ENCODE measurements at places on chromosomes 4 and X.

DNA sequence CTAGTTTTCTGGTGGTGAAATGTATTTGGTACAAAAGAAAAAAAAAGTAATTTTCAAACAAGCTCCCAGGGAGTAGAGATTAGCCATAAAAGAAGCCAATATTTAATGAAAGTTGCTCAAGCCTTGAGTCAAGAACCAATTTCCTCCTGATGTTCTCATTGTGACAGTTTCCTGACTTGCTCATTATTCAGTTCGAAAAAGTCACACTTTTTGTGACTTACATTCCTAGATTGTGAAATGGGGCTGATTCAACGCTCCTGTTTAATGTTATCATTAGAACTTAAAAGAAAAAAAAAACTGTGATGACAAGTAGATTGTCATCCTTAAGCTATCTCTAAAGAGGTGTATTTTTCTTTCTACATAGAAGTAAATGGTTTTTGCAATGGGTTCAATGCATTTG is 122.6 kb upstream of the BMPR1B start:
- DNase-seq = no peak

DNA sequence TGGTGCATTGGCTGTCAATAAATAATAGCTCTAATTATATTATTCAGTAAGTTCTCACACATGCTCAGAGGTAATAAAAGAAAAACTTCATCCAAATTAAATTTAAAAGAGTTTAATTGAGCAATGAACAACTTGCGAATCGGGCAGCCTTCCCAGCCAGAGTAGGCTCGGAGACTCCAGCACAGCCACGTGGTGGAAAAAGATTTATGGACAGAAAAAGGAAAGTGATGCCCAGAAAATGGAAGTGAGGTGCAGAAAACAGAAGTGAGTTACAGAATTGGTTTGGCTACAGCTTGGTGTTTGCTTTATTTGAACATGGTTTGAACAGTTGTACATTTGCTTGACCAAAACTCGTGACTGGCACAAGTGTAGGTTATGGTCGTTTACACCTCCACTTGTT is 13.6 kb upstream of the BOD1L1 start:
- DNase-seq = no peak

GRCh38 chrX:52353838-52354237 is 15.0 kb upstream of the XAGE2 start:
- no peak for DNase-seq

DNA sequence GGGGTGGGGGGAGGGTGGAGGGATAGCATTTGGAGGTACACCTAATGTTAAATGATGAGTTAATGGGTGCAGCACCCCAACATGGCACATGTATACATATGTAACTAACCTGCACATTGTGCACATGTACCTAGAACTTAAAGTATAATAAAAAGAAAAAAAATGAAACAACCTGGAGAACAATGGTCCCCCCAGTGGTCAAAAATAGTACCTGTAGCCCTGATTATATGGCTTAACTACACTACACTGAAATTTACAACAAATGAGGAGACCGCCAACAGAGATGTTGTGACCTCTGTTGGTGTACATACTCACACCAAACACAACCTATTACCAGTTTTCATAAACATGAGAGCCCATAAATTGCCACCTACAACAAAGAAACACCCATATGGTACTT is 7.3 kb upstream of the MAGEE1 start:
- DNase-seq = no peak

DNA sequence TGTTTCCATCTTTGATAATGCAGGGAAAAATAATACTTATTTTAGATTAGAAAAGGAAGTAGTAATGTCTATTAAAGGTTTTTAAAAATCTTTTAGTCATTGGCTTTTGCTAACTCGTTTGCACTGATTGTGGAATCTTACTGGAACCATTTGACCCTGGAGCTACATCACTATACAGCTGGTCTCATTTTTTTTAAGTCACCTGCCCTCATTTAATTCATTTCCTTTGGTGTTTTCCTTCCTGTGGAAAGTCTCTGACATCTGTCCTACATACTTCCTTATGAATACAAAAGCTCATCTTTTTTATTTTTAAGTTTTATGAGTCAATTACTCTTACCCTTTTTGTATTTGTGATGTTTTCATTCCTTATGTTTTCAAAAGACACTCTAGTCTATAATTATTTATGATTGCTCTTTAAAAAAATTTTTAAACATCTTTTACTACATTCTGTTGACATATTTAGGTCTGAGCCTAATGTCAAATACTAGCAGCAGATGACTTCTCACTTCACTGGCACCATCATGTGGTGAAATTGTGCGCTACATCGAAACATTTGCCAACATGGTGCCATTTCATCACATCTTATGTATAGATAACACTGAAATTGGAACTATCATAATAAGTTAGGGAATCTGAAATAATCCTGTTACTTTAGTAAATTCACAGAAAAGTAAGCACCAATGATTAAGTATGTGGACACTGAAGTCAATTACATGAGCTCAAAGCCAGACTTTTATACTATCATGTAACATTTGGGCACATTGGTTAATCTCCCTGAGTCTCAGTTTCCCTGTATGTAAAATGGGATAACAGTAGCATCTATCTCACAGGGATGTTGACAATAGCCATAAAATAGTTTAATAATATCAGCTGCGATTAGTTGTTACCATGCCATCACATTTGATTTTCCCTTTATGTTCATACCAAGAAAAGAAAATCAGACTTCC is 9.4 kb upstream of the MMAA start:
- peak; percentile 58 for DNase-seq

GRCh38 chrX:154719132-154719675 is 31.7 kb downstream of the GAB3 start:
- DNase-seq = no peak

GRCh38 chr4:78311306-78311705 is 240.3 kb upstream of the ANXA3 start:
- DNase-seq = no peak

- DNase-seq = no peak
Observed at GRCh38 chrX:20393944-20394343, 127.2 kb upstream of the RPS6KA3 start.

DNA sequence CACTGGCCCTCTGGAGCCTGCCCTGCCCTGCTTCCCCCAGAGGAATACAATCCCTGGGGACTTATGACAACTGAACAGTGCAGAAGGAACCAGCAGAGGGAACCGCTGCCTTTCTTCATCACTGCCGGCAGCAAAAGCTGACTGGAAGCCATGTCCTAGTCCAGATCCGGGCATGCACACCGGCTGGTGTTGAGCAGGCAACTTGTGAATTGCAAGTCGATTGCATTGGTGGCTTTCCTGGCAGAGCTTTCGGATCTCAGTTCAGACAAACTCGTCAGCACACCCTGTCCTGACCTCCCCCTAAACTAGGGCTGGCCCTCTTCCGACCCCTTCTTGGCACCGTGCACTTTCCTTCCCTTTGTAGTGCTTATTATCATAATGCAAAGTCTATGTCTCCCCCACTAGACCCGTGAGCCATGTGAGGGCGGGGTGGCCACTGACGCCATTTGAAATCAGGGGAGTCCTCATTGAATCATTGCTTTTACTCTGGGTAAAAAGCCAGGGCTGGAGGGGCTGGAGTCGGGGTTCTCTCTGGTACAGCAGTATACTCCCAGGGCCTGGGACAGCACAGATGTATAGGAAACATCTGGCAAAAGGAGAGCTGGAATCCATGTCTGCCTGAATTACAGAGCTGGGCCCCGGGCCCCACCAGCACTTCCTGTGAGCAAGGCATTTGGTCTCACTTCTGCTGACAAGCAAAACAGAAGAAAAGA is 1.8 kb downstream of the ARHGAP4 start:
- DNase-seq = peak; percentile 73

DNA sequence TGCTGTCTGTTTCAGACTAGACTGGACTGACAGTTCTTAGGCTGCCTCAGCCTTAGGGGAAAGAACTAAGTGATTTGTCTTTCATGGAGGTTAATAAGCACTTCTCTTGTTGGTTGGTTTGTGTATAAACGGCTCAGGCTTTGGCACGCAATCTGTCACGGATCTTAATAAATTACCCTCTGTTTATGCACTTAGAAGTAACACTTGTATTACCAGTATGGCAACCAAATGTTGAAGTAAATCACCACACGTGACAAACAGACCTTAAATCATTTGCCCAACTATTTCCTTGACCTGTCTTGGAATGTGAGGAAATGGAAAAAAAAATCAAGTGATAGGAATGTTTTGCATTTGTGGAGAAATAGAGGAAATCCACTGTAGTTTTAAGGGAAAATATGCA is 69.9 kb downstream of the TEX13A start:
- DNase-seq = no peak

DNA sequence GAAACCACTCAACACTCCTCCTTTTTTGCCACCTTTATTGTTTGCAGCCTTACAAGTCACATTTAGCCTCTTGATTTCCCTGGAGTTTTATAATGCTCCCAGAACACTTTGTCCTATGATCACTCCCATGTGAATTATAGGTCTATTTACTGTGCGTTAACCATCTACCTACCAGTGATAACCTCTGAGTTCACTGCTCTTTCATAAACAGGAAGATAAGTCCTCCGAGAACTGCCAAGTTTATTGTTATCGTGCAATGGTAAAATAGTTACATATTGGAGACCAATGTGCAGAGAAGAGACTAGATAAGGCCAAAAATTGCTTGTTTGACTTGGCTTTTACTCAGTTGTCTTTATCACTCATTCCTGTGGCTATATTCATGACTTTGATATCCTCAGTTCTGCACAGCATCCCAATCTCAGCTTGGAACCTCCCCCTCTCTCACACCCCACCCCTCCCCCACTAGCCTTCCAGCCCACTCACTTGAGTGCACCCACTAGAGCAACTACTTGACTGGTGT is 12.9 kb upstream of the NUDT9 start:
- no peak for DNase-seq

- DNase-seq = no peak
Observed at GRCh38 chr4:87570290-87570805, 38.0 kb upstream of the DSPP start.

DNA sequence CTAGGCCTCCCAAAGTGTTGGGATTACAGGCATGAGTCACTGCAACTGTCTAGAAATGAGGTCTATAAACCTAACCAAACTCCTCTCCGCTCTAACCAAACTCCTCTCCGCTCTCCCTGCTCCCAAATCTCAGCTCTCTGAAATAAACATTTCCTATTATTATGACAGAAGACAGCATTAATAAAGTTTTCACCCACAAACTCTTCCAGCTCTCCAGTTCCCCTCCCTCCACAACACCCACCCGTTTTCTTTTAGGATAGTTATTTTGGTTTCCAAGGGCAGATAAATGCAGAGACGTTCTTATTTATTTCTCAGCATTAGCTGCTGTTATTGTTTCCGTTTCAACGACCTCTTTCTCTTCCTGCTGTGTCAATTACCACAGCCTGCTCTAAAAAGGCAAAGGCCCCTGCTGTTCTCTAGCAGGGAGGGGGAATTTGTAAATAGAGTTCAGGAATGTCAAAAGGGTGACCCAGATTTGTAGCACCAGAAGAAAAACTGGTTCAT is 13.3 kb upstream of the SCD5 start:
- no peak for DNase-seq

GRCh38 chr4:189463734-189464133 is 476.9 kb upstream of the FRG1 start:
- DNase-seq = no peak

- DNase-seq = no peak
Observed at GRCh38 chr4:78602334-78602733, 50.8 kb downstream of the ANXA3 start.

DNA sequence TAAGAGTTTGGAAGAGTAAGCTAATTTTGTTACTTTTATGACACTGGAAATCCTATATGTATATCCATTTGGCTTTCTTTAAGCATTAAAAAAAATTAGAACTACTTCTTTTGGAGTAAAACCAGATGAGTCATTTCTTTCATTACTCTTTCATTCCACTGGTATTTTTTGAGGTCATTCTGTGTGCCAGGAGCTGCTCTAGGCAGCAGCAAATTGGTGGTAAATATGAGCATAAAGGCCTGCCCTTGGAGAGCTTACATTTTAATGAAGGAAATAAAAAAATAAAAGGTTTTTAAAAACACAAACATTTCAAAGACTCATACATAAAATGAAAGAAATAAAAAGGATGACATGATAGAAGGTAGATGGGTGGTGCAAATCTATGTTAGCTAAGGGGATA is 37.4 kb downstream of the MID1 start:
- DNase-seq = no peak

- DNase-seq = no peak
Observed at GRCh38 chrX:111270339-111270738, at the start of gene CAPN6. TSS of gene CAPN6 (minus strand) at chrX:111270483. CDS start at chrX:111263936, 6,547 bp downstream.

- DNase-seq = no peak
Observed at GRCh38 chr4:68079928-68080327, 49.7 kb downstream of the TMPRSS11F start.

GRCh38 chr4:8395504-8396296 is 44.8 kb downstream of the ACOX3 start:
- no peak for DNase-seq

- DNase-seq = no peak
Observed at GRCh38 chrX:129590596-129590995, 50.5 kb downstream of the OCRL start.

DNA sequence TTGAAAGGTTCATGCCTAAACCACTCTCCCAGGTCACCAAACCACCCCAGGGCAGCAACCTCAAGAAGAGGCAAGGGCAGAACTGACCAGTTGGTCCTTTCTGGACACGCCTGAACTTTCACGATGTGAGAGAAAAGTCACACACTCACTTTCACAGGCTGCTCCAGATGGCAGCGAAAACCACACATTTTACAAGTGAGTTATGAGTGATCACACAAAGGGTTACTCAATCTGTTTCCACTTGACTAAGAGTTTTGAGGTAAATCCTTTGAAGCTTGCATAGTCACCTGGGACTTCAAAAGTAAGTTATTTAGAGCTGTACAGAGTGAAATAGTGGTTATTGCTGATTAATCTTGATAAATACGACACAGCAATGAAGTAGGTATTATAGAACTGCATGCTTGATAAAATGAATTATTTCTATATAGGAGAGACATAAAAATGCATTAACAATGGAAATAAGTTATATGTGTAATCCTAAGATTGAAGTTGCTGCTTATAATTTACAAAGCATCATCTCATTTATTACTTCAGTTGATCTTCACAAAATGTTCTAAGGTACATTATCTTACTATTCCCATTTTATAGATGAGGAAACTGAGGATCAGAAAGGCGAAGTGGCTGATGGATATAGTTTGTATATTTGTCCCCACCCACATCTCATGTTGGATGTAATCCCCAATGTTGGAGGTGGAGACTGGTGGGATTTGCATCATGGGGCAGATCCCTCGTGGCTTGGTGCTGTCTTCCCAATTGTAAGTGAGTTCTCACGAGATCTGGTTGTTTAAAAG is 103.0 kb upstream of the KLF3 start:
- DNase-seq = no peak

DNA sequence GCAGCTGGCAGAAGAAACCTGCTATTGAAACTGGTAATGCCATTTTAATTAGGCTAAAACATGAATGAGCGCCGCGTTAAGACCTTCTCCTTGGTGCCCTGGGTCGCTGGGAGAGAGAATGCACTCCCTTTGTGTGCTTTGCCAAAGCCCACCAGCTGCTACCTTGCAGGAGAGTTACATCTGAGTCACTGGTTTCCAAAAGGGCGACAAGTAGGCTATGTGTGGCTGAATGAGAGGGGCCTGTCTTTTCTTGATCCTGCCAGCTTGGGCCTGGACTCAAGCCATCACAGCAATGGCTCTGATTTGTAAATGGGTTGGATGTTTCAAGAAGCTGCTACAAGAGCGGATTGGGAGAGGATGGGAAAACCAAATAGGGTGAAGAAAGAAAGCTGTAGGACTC is 81.5 kb downstream of the NHS start:
- DNase-seq = no peak
